SK-MEL-5 (cell line): ENCODE measurements at places on chromosomes 2 and 18.

GRCh38 chr2:203030991-203031390 lies 16.3 kb downstream of the NBEAL1 start:
- no peak for DNase-seq

DNA sequence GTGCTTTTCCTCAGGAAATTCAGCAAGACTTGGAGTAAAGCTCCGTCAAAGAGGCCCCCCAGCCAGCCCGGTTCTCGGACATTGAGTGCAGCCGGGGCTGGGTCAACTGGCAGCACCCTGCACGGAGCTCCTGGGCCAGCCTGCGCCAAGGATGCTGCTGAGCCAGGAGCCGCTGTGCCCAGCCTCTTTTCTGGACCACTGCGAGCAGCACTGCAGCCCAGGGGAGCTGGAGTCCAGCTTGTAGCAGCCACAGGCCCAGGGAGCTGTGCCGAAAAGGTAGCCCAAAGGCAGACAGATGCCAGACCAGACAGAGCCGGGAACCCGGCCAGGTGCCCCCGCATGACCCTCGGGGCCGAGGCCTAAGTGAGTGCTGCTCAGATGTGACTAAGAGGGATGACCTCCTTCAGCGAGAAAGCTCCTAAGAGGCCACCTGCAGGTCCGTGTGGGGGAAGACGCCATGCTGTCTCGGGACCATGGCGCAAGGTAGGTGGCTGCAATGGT lies 7.3 kb downstream of the CLHC1 start:
- no peak for DNase-seq

GRCh38 chr2:12456293-12457106 lies 260.2 kb upstream of the TRIB2 start:
- peak; percentile 85 for DNase-seq

- DNase-seq, result no peak
Observed at GRCh38 chr2:195411219-195411687, 245.8 kb upstream of the SLC39A10 start.

- no peak for DNase-seq
Observed at GRCh38 chr2:24132543-24132942, 9.3 kb downstream of the FAM228B start.

DNA sequence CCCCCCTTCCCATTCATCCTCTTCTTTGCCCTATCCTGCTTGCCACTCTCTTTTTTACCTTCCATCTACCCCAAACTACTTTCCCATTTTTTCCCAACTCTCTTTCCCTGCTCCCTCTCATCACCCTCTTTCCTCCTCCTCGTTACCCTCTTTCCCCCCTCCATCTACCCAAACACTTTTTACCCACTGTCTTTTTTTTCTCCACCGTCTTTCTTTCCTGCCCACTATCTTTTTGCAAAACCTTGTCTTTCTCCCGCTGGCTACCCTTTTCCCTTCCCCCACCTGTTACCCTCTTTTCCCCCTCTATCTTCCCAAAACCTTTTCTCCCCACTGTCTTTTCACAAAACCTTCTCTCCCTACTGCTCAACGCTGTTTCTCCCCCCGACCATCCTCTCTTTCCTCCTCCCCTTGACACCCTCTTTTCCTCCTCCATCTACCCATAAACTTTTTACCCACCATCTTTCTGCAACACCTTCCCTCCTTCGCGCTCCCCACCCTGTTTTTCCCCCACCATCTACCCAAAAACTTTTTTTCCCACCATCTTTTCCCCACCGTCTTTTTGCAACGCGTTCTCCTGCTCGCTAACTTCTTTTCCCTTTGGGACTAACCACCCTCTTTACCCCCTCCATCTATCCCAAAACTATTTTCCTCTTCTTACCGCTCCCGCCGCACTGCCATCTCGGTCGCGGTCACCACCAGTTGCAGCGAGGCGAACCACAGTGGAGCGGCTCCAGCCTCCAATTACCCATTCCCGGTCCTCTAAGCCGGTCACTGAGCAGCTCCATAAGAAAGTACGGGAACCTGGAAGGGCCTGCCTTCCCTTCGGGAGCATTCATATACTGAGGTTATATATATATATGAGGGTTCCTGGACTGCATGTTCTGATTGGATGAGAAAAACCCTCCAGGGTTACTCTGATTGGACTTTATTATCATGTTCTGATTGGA lies 15.0 kb downstream of the CCDC74A start:
- DNase-seq, result no peak

DNA sequence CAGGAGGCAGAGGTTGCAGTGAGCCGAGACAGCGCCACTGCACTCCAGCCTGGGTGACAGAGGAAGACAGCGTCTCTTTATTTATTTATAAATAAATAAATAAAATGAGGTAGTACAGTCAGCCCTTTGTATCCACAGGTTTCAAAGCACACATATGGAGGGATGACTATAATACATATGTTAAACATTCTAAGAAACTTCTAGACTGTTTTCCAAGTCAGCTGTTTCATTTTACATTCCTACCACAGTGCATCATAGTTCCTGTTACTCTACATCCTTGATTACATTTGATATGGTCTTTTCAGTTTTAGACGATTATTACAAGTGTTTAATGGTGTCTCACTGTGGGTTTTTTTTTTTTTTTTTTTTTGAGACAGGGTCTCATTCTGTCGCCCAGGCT lies 157.6 kb downstream of the ATAD2B start:
- no peak for DNase-seq

DNA sequence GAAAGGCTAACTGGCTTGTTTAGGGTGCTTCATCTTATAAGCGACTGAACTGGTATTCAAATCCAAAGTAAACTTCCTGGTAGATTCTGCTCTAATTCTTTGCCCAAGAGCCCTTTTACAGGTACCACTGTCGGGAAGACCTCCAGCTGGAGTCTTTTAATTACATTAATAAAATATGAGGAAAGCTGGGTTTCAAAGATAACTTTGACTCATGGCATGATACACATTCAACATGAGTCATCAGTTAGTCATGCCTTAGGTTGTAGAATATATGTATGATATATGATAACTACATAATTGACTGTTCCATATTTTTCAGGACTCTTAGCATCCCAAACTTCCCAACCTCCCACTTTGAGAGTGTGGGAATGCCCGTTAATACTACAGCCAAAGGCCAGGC lies 32.3 kb downstream of the ZCCHC2 start:
- no peak for DNase-seq

- DNase-seq, result no peak
Observed at GRCh38 chr18:79356435-79356834, 39.3 kb upstream of the NFATC1 start.

DNA sequence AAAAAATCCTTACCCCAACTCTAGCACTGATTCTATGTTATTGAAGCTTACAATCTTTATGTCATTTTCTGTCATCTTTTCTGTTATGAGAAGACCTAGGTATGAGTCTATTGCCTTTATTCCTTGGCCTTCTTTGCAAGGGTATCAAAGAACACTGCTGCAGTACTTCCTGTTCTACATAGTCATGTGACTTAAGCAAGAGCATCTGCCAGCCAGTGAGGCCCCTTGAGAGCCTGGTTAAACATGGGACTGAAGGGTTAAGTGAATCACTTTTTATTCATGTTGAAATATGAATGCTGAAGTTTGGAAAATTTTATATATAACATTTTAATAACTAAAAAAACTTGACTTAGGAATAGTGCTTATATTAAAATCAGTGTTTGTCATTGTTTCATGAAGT lies 844 bp upstream of the CPS1 start:
- DNase-seq, result no peak

- DNase-seq, result no peak
Observed at GRCh38 chr2:40240070-40240469, 211.8 kb downstream of the SLC8A1 start.

DNA sequence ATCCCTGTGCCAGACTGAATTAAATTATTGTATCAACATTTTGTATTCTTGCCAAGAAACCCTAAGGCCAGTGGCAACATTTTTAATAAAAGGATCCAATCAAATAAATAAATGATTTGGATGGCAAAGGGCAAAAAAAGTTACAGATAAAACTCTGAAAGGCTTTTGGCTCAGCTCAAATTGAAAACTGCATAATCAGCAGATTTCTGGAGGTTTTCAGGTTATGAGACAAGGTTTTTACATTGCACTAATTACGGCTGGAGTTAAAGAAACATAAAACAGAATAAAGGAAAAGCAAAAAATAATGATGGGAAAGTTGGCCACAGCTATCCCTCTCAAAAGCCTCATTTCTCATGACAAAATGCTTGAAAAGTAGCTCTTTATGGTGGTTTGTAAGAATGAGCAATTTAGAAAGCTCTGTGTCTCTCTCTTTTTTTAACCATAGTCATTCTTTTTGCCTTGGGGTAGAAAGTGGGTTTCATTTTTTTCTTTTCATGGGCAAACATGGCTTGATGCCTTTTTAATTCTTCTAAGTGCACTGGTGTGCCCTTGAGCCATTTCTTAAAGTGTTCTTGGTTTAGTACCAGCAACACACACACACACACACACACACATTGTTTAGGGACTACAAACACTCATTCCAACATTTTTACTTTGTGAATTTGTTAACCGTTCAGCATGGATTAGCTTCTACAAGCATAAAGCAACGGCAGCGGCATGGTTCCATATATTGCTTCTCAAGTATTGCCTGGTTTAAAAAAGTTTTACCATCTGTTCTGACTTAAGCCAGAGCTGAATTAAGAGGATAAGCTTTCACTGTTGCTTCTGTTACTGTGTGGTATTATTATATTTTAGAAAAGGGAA lies 747.1 kb upstream of the FSHR start:
- DNase-seq, result peak; percentile 31

DNA sequence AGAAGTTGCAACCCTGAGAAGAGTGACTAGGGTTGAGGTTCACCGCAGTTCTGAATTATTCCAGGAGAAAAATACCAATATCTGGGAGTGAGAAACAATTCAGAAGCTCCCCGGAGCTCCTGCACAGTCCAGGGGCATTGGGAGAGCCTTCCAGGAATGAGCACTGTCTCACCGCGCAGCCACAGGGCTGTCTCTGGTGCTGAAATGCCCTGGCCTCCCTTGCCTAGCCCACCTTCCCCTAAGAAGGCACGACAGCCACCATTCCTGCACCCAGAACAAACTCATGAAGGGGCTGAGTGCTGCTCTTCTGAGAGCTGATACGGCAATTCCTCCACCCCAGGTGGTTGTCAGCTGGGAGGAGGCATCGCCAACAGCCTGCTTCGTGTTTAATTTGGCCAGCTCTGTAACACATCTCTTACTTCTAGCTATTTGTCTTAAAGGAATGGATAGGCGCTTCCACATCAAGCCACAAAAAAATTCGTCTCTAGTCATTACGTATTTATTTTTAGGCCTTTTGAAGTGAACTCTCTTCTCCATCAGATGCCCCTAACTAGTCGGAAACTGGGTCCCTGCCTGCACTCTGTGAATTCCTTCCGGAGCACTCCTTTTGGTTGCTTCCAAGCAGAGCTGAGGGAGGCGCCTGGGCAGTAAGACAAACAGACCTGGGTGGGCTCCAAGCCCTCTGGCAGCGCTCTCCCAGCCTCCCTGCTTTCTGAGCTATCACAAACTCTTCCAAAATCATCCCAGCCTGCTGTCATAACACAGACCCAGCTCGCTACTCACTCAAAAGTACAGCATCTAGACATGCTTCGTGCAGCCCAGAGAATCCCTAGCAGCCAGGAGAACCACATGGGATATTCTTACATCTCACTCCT lies 120.5 kb upstream of the CCDC68 start:
- no peak for DNase-seq

GRCh38 chr2:217756375-217757107 lies 246.3 kb downstream of the TNS1 start:
- DNase-seq, result peak; percentile 69

- no peak for DNase-seq
Observed at GRCh38 chr2:169082995-169083394, 13.6 kb downstream of the DHRS9 start.

DNA sequence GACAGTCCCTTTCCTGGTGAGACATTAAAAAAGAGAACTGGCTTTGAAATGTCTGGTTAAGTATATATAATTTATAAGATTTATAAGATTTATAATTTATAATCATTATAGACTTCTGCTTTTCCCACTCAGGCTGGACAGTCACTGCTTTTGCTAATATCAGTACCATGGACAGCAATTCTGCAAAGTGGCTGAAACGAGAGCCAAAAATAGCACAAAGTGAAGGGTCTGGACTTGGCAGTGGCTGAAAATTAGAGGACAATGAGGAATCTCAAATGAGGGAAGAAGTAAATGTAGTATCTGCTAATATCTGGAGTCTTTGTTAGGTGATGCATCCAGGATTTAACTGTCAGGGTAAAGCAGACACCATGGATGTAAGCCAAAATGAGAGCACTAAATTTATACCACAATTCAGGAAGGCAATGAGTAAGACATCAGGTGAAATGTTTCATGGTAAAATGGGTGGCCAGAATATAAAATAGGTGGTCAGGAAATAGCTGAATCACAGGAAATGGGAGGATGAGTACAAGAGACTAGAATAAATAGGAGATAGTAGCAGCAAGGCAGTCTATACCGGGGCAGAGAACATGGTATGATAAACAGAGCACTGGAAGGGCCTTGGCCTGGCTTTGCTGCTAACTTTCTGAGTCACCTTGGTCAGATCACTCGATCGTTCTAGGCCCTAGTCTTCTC lies 39.6 kb upstream of the BOD1L2 start:
- DNase-seq, result peak; percentile 21

DNA sequence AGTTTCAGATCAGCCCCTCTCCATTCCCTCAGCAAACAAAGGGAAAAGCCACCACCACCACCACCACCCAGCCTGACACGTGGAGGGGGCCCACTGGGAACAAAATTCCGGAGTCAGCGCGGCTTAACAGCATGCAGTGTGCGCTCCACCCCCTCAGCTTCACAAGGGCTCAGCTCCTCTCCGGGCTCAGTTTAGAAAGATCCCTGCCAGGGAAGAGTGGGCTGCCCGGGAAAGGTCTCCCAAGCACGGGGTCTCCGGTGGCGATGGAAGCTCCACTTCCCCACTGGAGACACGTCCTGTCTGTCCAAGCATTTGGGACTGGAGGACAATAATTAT lies 55.7 kb downstream of the SNORC start:
- DNase-seq, result no peak

GRCh38 chr2:207499114-207499513 lies 30.6 kb upstream of the CREB1 start:
- DNase-seq, result no peak

GRCh38 chr2:37325625-37326071 lies 1.0 kb upstream of the PRKD3 start:
- DNase-seq, result peak; percentile 72

DNA sequence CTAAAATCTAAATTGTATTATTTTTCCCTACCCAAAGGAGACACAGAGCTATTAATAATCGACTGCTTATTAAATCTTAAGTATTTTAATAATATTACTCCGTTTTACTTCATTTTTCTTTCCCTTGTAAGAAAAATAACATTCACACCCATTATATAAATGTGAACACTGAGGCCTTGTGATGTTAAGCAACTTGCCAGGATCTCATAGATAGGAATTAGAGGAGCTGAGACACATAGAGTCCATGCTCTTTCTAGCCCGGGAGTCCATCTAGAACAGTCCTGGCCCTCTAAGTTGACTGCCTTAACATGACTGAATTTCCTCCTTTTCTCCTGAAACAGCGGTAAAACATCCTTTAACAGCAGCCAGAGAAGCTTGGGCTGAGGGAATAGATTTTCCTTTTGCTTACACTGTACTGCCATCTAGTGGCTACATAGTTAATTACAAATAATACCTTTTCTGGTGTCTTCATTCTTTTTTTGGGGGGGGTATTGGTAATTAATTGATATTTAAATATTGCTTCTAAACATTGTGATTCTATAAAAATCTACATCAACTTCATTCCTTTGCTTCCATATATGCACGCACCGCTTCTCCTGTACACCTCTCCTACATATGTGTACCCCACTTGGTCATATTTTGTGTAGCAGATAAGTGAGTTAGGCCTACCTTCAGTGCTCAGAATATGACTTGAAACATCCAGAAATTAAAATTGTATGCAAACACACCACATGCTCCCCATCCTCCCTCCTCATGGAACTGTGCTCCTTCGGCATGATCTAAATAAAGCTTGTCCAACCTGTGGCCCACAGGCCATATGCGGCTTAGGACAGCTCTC lies 125.8 kb upstream of the HNMT start:
- peak; percentile 60 for DNase-seq

- no peak for DNase-seq
Observed at GRCh38 chr2:239322416-239323086, 78.3 kb downstream of the HDAC4 start.
